ENCODE measurements at places on chromosomes 1 and 21.

DNA sequence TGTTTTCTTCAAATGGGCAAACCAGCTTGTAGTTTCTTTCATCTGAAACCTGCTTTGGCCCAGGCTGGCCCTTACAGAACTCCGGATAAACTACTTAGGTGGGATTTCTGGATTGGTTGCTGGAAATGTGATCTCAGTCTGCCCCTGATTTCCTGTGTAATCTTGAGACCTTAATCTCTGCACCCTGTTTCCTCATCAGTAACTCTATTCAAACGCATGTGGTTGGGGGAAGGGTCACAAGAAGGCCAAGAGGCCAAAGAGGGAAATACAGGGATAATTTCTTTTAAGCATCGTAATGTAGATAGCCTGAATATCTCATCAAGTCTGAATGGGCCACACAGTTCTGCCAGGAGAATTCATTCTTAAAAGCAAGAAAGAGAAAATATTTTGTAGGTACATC is 483.6 kb downstream of the LTN1 start:
- no peak for DNase-seq

DNA sequence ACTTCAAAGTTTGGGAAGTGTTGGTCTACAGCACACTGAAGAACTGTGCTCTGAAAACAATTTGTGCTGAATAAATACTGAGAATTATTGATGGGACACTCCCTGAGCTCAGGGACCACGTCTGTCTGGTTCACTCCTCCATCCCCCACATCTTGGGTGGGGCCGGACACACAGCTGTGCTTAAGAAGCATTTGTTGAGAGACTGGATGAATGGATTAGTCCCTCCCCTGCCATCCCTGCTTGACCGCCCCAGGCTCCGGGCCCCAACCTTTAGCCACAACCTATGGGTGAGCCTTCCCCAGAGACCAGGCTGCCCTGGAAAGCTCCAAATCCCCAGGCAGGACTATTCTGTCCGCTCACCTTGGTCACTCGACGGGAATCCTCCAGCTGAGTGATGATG is 7.5 kb downstream of the TRIM63 start:
- no peak for DNase-seq

DNA sequence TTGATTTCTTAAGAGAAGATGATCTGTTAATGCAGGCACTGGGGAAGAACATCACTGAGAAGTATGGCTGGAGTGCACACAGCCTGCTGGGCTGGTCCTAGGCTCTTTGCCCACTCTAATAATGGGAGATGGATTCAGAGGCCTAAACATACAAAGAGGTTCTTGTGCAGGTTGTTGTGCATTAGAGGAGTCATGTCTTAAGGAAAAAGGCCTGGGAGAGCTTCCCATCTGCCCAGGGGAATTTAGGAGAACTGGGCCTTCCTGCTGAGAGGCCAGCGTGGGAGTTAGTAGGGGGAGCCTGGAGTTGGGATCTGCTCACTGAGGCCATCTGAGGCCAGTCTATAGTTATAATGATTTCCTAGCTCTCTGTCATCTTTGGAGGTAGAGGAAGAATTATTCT is 126.7 kb downstream of the TLR5 start:
- DNase-seq = no peak

- DNase-seq = no peak
Observed at GRCh38 chr1:205812271-205812877, 624 bp downstream of the SLC41A1 start.

GRCh38 chr1:53324728-53325297 is 3.1 kb downstream of the LRP8 start:
- DNase-seq = no peak

- no peak for DNase-seq
Observed at GRCh38 chr1:46081206-46081605, 51.2 kb downstream of the PIK3R3 start.

- DNase-seq = no peak
Observed at GRCh38 chr1:48190881-48191280, 31.6 kb upstream of the SLC5A9 start.
